ENCODE measurements at places on chromosomes 13 and 19. TPM values are rescaled to one million over a fixed set of nuclear protein-coding genes. Genes with fewer than 3 reads are reported as not detected.

- no peaks in the 10 kb centered on the region for H3K27me3 ChIP-seq
- H3K4me1 ChIP-seq = no peaks in the 10 kb centered on the region
- DNase-seq = no peak
- H3K36me3 ChIP-seq = no peaks in the 10 kb centered on the region
- no peak overlapping the region for H3K27ac ChIP-seq
Measured at GRCh38 chr13:107395927-107396662, 819.2 kb downstream of the LIG4 start.

The IZUMO1 gene
- 1.7 TPM for total RNA-seq

GRCh38 chr19:2732157-2732725 lies 7.6 kb downstream of the SLC39A3 start:
- H3K27me3 ChIP-seq = no peaks in the 10 kb centered on the region
- no peak overlapping the region for H3K4me3 ChIP-seq
- no peak for DNase-seq
- H3K27ac ChIP-seq = no peak overlapping the region

DNA sequence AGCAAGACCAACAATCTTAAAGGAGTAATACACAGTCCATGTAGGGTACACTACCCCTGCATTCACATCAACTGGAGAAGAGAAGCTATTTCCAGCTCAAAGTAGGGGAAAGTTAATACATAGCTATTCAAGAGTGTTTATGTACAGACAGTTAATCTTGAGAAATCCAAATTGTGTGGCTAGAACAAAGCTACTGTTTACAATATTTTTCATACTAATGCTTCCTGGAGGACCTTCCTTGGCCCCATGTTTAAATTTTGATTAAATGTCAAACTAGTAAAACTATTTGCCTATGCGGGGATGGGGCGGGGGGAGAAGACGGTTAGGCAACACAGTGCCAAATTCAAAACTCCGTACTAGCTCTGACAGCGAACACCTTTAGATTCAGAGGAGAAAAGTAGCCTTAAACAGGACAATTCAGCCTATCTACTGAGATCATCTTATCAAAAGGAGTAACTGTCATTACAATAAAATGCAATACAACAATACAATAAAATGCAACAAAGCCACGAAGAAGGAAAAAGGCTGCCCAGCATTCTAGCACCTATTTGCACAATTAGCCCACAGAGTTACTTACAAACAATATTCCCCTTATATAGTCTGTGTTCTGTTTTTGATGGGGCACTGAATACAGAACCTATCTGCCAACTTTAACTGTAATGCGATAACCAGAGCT lies 29.1 kb downstream of the BRD4 start:
- H3K4me1 ChIP-seq = peaks cover 14% of the 10 kb centered on the region
- H3K36me3 ChIP-seq = no peaks in the 10 kb centered on the region
- no peaks in the 10 kb centered on the region for H3K27me3 ChIP-seq
- H3K27ac ChIP-seq = no peak overlapping the region
- DNase-seq = no peak
- no peak overlapping the region for H3K4me3 ChIP-seq

The GAS6 gene
- total RNA-seq = 68.8 TPM

GRCh38 chr19:40797963-40798682 lies 868 bp upstream of the EGLN2 start:
- H3K27me3 ChIP-seq = no peaks in the 10 kb centered on the region
- no peaks in the 10 kb centered on the region for H3K36me3 ChIP-seq
- DNase-seq = peak; percentile 74
- H3K4me1 ChIP-seq = peaks cover 16% of the 10 kb centered on the region
- peak overlapping the region; percentile 15 for H3K4me3 ChIP-seq
- H3K27ac ChIP-seq = peak overlapping the region; percentile 78

- H3K27me3 ChIP-seq = no peaks in the 10 kb centered on the region
- H3K27ac ChIP-seq = no peak overlapping the region
- H3K4me1 ChIP-seq = no peaks in the 10 kb centered on the region
- no peak overlapping the region for H3K4me3 ChIP-seq
- H3K36me3 ChIP-seq = no peaks in the 10 kb centered on the region
Measured at GRCh38 chr13:99686944-99687411, 185.7 kb downstream of the TM9SF2 start.

- no peaks in the 10 kb centered on the region for H3K36me3 ChIP-seq
- H3K4me3 ChIP-seq = no peak overlapping the region
- peak; percentile 79 for DNase-seq
- peaks cover 28% of the 10 kb centered on the region for H3K4me1 ChIP-seq
Measured at GRCh38 chr19:48818234-48818820, 7.5 kb upstream of the BCAT2 start.

GRCh38 chr13:30679483-30680330 lies 55.6 kb upstream of the ALOX5AP start:
- H3K4me1 ChIP-seq = no peaks in the 10 kb centered on the region
- H3K4me3 ChIP-seq = no peak overlapping the region
- H3K27ac ChIP-seq = no peak overlapping the region
- H3K27me3 ChIP-seq = no peaks in the 10 kb centered on the region

DNA sequence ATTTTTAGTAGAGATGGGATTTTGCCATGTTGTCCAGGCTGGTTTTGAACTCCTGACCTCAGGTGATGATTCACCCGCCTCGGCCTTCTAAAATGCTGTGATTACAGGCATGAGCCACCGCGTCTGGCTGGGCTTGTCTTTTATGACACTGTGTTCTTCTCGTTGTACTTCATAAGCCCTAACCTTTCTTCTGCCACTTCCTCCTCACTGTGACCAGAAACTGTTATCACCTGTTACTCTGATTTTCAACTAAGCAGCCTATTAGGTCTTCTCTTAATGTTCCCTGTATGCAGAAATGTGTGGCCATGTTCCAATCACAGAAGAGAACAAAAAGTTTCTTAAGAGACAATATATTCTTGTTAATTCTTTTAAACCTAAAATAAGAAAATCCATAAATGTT lies 16.4 kb downstream of the ZNF790 start:
- H3K27ac ChIP-seq = no peak overlapping the region
- H3K4me3 ChIP-seq = no peak overlapping the region
- H3K36me3 ChIP-seq = peaks cover 64% of the 10 kb centered on the region

Data from pancreas (tissue), 10 donors.